Dorsolateral prefrontal cortex (tissue), 122 donors: ENCODE measurements at places on chromosomes 16 and 17. TPM values are rescaled to one million over a fixed set of nuclear protein-coding genes. Genes with fewer than 3 reads are reported as not detected.
A peak's percentile ranks its signal among the peaks of the same experiment; 100 is the strongest.

GRCh38 chr16:60091071-60091470, 1357.0 kb upstream of the GOT2 start:
- DNase-seq, result no peak

Gene CFAP119
- total RNA-seq, result 11.5 TPM

DNA sequence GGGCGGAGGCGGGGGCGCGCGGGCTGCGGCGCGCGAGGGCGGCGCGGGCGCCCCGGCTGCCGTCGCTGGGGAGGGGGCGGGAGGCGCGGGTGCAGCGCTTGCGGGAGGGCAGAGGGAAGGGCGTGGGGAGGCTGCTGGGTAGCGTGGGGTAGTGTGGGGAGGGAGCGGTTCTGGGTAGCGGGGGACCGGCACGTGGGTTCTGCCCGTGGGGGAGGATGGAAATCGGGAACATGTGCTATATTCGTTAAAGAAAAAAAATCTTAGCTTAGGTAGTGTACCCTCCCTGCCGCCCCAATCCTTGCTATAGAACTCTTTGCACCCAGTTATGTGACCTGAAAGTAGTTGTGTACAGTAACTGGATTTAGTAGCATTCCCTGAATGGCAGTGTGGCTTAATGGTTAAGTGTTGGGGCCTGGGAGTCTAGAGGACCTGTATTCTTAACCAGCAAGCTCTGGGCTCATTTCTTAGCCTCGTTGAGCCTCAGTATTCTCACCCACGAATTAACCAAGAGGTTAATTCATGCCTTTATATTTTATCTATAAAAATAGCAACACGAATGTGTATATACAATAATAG, 646 bp downstream of the RABEP1 start:
- no peak for DNase-seq

GRCh38 chr16:87127061-87127765, 190.0 kb downstream of the C16orf95 start:
- DNase-seq, result no peak

DNA sequence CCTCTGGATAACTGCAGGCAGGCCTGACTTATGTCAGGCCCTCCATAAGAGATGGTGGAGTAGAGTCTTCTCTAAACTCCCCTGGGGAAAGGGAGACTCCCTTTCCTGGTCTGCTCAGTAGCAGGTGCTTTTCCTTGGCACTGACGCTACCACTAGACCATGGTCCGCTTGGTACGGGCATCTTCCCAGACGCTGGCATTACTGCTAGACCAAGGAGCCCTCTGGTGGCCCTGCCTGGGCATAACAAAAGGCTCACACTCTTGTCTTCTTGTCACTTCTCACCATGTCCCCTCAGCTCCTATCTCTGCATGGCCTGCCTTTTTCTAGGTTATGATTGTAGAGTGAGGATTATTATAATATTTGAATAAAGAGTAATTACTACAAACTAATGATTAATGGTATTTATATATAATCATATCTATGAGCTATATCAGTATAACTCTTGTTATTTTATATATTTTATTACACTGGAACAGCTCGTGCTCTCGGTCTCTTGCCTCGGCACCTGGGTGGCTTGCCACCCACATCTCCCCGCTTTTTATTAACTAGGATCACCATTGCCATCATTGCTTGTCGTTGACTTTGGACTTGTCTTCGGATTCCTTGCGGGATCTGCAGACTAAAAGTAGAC, 59.8 kb upstream of the ARL4D start:
- peak; percentile 86 for DNase-seq

Gene NLRP1
- total RNA-seq, result 128 TPM

DNA sequence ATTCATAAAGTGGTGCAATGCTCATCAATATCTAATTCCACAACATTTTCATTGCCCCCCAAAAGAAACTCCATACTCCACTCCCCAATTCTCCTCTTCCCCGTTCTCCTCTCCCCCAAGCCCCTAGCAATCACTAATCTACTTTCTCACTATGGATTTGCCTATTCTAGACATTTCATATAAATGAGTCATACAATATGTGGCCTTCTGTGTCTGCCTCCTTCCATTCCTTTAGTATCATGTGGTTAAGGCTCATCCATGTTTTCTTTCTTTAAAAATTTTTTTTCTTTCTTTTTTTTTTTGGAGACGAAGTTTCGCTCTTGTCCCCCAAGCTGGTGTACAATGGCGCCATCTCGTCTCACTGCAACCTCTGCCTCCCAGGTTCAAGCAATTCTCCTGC, 56.3 kb upstream of the HAS3 start:
- no peak for DNase-seq

GRCh38 chr16:22355487-22355908, 18.9 kb downstream of the CDR2 start:
- no peak for DNase-seq

Gene TERB1
- total RNA-seq, result 0.22 TPM

GRCh38 chr16:84194470-84195200, 3.7 kb downstream of the ADAD2 start:
- DNase-seq, result no peak

DNA sequence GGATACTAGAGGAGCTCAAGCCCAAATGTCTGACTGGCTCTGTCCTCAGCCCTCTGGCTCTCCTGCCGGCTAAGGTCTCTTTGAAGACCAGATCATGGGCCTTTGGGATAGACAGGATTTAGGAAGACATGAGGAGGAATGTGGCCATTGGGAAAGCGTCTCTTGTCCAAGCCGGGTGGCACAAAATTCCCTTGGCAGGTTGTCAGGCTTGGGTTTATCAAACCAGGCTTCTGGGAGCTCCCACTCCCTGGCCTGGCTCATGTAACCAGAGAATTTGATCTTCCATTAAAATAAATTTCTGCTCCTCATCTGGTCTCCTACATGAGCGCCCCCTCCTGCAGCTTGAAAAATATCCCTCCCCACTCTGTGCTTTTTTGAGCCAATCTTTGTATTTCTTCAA, 71.1 kb downstream of the IRX3 start:
- DNase-seq, result no peak

Gene PNMT
- 7.1 TPM for total RNA-seq

GRCh38 chr16:4882633-4883285, 35.5 kb downstream of the UBN1 start:
- DNase-seq, result no peak

Gene GPR142
- total RNA-seq, result not detected

Gene FBXO39
- not detected for total RNA-seq

DNA sequence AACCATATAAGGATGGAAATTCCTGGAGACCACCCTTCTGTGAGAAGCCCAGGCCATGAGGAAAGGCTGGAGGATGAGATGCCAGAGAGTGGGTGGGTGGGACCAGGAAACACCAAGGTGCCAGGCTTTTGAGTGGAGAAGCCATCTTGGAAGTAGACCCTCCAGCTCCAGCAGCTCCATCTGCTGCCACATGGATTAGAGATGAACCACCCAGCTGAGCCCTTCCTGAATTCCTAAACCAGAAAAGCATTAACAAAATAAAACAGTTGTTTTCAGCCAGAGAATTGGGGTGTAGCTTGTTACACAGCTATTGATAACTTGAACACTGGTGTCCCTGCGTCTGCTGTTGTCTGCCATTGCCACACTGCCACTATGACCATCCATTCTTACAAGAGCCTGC, 6.3 kb upstream of the TMEM114 start:
- no peak for DNase-seq

Gene MXRA7
- total RNA-seq, result 134 TPM

DNA sequence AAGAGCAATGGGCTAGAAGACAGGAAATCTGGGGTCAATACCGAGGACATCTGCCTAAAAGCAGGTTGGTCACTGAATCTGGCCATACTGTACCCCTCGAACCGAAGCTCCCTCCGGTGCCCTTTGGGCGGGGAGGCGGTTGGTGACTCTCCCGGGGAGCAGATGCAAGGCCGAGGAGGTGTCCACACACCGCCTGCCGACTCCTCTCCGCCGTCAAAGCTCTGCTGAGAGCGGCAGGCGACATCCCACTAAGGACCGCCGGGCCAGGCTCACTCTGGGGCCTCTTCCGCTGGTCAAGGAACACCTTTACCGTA, 458 bp downstream of the ZNF200 start:
- DNase-seq, result peak; percentile 5
